NCI-H2171 (cell line): ENCODE measurements at places on chromosomes 12 and 14.

- peak; percentile 69 for DNase-seq
These were observed 34.6 kb downstream of the NOC4L start for GRCh38 chr12:132178801-132179401.

GRCh38 chr12:24553259-24553658 is 395.6 kb downstream of the BCAT1 start:
- no peak for DNase-seq

DNA sequence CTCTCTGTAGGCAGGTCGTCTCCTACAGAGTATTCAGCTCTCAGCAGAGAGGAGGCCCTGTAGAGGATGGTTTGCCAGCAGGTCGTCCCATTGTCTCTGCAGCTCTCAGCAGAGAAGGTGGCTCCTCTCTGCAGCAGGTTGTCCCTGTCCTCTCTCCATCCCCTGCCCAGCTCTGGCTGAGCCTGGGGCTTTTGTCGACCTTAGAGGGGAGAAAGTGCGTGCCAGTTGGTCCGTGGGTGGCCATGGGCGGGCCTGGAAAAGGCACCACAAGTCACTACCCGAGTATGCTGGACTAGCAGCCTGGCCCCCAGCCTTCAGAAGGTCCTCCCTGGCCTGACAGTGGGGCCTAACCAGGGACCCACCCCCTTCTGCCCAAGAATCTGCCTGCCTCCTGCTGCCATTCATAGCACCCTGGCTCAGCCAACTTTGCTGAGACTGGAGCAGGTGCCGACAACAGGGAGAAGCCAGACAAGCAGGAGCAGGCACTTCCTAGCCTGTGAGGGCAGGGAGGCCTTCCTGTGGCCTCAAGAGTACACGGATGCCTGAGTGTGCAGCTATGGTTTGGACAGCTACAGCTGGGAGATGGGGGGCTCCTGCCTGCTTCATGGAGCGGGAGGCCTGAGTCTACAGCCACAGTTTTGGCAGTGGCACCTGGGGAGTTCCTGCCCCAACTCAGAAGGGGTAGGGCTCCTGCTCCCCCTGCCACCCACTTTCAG is 59.7 kb upstream of the KCNH3 start:
- DNase-seq: no peak

- peak; percentile 84 for DNase-seq
These were observed 120.5 kb downstream of the TBC1D30 start for GRCh38 chr12:64944966-64945365.

- DNase-seq: no peak
These were observed 136.8 kb downstream of the KCNH5 start for GRCh38 chr14:62908506-62908905.

DNA sequence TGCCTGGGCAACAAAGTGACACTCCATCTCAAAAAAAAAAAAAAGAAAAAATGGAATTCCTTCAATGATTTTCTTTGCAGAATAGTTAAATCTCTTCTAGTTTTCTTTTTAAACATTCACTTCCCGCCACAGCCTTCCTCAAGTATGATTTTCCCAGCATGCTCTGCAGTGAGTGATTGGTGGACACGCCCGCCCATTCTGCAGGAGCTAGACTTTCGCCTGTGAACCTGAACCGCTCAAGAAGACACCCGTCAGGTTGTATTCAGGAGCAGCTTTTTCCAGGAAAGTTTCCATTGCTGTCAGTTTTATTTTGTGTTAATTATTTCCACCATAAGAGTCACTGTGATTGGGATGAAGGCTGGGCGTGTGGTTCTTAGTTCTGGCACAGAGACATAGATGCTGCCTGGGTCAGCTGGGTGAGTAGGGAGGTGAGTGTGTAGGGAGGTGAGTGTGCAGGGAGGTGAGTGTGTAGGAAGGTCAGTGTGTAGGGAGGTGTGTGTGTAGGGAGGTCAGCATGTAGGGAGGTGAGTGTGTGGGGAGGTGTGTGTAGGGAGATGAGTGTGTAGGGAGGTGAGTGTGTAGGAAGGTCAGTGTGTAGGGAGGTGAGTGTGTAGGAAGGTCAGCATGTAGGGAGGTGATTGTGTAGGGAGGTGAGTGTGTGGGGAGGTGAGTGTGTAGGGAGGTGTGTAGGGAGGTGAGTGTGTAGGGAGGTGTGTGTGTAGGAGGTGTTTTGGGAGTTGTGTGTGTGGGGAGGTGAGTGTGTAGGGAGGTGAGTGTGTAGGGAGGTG is 76.2 kb downstream of the KIF26A start:
- DNase-seq: no peak

GRCh38 chr12:27595231-27595642 is 71.2 kb downstream of the PPFIBP1 start:
- peak; percentile 38 for DNase-seq

GRCh38 chr12:7433276-7433822 is 10.6 kb downstream of the CD163L1 start:
- no peak for DNase-seq

- DNase-seq: no peak
These were observed 22.0 kb downstream of the GALC start for GRCh38 chr14:87971010-87971409.

DNA sequence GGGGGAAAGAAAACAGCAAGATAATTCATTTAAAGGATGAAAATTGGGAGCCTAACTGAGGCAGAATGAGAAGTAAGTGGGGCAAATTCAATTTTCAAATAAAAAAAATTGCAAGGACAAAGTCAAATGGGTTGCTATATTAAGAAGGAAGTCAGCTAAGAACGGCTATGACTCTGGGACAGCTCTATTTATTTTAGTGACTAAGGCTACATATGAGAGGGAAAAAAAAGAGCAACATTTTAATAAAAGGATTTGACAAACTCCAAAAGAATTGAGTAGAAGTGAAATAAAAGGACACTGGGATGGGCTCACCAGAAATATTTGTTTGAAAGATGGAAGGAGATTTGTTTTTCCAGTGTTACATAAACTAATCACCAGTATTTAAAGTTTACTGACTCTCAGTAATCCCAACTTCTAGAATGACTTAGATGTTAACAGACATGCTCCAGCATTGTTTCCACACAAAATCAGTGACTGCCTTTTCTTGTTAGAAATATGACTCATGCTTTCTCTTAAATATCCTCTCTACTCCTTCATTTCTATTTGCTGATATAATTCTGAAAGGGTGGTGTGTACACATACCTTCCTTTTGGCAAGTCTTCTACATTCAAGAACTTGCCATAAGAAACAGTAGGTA is 198.5 kb downstream of the SLC25A21 start:
- DNase-seq: no peak

GRCh38 chr12:110107369-110108281 is 16.5 kb upstream of the IFT81 start:
- peak; percentile 13 for DNase-seq

DNA sequence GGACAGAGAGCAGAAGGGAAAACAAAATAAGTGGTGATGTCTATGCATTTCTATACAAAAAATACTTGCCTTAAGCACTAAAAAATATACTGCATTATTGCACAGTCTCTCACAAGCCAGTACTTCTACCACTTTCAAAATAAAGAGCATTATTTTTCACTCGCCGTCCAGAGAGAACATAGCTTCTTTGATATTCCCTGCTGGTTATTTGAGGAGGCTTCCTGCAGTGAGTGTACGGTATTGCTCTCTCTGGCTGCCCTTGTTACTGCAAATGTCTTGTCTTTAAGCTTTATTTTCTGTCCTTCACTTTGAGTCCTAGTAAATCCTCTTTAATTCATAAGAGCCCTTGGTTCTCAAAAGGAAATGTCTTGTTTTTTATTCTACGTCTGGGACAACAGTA is 81.1 kb downstream of the EML1 start:
- DNase-seq: no peak

DNA sequence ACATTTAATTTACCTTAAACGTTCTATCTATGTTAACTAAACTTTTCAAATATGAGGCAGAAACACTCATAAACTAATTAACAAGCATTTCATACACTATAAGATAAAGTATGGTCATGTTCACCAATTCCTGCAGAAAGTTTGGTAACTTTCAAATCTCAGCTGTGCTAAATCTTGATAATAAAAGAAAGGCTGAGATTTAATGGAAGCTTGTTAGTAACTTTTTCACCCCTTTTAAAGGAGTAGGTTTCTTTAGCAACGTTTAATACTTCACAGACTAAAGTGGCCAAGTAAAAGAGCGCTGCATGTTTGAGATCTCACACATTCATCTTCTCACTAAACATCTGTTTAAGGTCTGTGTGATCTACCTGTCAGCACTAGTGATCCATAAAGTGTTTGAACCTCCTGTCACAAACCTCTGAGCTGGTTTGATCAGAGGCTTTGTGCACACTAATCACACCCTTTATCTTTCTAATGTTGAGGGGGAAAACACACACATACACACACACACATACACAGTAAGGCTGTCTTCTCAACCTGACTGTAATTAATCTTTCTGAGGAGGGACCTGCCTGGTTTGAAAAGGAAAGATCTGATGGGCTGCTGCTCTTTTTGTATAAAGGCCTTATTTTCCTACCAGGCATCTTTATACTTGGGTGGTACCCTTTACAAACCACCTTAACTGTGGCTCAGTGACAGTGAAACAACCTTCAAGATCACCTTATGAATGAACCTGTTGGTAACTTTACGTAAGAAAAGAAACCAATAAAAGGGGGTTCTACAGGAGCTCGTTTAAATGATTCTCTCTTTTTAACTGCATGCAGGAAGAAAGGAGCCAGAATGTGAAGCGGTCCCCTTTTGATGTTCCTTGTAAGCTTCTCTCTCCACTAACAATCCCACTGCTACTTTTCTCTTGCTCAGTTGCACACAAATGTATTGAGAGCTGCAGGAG is 244.2 kb downstream of the SOX5 start:
- DNase-seq: no peak

DNA sequence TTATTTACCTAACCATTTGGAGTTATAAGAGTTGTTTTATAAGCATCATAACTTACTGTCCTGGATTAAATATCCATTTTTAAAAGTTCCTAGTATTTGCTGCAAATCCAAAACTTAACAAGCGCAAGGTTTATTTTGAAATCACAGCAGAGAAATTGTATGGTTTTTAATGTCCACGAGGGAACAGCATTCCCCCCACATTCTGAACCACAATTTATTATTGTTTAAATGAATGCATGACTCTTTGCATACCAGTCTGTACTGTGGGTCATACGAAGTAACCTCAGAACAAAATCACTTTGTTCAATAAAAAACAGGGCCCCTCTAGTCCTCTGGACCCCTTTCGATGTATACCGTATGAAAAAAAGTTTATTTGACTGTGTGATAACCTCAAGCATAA is 75.9 kb downstream of the DACT1 start:
- no peak for DNase-seq

- DNase-seq: no peak
These were observed 583.9 kb downstream of the ALG10 start for GRCh38 chr12:34605955-34606748.

DNA sequence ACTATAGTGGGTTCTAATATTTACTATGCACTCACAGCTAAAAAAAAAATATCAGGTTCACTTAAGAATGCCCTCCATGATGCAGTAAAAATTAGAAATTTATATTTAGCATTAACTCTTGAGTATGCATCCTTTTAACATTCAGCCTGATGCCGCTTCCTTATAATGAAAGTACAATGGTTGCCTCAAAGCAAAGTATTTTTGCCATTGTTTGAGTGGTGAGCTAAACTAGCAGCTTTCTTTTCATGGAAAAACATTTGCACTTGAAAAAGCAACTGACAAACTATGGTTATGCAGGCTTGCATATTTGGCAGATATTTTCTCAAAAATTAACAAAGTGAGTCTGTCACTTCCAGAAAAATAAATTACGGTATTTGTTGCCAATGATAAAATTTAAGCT is 188.6 kb downstream of the SLC6A15 start:
- no peak for DNase-seq

GRCh38 chr14:49546766-49547165 is 39.4 kb downstream of the RPS29 start:
- DNase-seq: no peak

GRCh38 chr12:1716215-1716862 is 25.5 kb downstream of the ADIPOR2 start:
- no peak for DNase-seq

DNA sequence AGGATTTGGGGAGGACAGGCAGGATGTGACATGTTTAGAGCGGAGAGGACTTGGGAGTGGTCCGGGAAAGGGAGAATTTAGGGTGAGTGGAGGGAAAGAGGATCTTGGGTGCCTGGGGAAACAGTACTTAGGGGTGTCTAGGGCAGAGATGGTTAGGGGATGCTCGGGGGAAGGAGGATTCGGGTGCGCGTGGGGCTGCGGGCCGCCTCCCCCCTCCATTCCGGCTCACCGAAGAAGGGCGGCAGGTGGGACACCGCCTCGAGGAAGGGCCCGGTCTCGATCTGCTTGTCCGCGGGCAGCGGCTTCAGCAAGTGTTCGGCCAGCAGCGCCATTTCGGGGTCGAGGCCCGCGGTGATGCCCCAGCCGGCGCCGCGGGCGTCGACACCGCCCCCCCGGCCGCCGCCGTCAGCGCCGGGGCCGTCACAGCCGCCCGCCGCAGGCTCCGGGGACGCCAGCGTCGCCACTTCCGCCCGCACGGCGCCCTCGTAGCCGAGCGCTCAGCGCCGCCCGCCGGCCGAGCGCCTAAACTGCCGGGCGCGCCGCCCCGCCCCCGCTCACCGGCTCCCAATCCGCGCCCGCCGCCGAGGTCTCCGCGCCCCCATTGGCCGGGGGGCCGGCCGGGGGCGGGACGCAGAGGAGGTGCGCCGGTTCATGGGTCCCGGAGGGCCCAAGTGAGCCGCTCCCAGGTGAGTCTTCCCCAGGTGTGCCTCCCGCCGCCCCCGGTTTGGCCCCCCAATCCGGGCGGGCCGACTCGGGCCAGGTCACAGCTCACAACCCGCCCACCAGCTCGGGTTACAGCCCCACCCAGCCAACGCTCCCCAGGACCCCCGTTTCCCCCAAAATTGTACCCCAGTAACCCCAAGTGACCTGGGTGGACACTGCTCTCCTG is at the start of gene GLTP:
Gene GLTP, minus strand, starts transcription at position 499 of the 889 bp plus-strand sequence. Its CDS starts 167 bp downstream, at position 332.
- peak; percentile 90 for DNase-seq

- no peak for DNase-seq
These were observed 40.7 kb upstream of the MTERF2 start for GRCh38 chr12:107027636-107028053.

- DNase-seq: no peak
These were observed 170.0 kb downstream of the KLHL28 start for GRCh38 chr14:44791730-44792129.

GRCh38 chr12:122584177-122584863 is 57.3 kb downstream of the KNTC1 start:
- DNase-seq: no peak

GRCh38 chr12:21776175-21776574 is 1.7 kb upstream of the KCNJ8 start:
- no peak for DNase-seq

DNA sequence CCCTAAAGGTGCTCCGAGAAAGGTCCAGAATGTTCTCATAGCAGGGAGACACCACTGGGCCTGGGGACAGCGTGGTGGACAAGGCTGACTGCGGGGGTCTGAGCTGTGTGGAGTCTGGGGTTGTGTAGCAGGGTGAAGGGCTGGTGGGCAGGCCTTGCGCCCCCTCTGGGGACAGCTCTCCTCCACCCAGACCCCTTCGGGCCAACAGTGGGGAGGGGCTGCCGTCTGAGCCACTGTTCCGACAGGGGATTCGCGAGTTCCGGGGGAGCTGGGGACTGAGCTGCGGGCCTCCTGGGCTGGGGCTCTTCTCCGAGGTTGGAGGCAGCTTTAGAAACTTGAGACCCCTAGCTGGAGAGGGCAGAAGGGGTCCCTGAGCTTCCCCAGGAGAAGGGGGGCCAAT is 32.1 kb downstream of the NCKAP5L start:
- no peak for DNase-seq

- no peak for DNase-seq
These were observed 69.9 kb upstream of the MON2 start for GRCh38 chr12:62396750-62397149.
